ENCODE measurements at places on chromosomes 12 and 14.
A peak's percentile ranks its signal among the peaks of the same experiment; 100 is the strongest.

DNA sequence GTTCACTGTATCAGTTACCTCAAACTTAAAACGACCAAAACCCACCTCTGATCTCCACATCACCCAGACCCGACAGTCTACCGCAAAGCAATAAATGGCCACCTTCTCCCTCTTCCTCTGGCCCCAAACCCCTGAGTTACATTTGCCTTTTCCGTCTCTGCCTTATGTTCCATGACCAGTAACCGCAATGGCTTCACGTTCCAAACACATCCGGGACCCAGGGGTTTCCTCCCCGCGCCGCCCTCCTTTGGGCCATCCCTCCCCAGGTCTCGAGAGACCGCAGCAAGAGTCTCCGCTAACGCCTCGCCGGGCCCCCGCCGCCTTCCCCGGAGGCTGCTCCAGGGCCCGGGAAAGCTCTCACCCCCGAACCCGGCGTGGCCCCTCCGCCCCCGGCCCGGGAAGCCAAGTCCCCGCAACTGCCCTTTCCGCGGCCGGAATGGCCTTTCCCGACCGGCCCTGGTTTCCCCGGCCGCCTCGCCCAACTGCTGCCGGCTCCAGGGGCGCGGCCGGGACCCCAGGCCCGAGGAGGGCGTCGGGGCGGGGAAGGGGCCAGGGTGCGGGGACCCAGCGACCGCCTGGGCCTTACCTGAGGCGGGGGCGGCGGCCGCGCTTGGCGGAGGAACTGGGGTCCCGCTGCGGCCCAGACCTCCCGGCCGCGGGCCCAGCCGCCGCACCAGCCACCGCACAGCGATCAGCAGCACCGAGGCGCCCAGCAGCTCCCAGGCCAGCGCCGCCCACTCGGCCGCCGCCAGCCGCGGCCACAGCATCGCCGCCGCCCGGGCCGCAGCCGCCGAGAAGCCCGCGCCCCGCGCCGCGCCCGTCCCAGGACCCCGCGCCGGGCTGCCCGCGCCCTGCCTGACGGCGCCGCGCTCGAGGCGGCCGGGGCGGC is at the start of gene ANKLE2:
Gene ANKLE2 (minus strand): TSS at position 801 of the 889 bp plus-strand sequence. CDS start 34 bp downstream, at position 767.
- DNase-seq, result peak; percentile 80

DNA sequence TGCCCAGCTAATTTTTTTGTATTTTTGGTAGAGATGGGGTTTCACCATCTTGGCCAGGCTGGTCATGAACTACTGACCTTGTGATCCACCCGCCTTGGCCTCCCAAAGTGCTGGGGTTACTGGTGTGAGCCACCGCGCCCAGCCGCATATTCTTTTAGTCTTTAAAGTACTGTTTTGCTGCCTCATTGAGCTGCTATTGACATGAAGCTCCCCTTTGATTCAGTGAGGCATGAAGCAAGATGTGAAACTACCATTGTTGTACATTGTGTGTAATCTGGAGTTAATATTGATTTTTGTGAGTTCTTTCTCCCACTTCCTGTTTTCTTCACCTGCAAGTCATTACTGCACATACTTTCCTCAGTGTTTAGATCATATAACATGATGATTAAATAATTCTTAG is 80.8 kb downstream of the MNAT1 start:
- peak; percentile 9 for DNase-seq

DNA sequence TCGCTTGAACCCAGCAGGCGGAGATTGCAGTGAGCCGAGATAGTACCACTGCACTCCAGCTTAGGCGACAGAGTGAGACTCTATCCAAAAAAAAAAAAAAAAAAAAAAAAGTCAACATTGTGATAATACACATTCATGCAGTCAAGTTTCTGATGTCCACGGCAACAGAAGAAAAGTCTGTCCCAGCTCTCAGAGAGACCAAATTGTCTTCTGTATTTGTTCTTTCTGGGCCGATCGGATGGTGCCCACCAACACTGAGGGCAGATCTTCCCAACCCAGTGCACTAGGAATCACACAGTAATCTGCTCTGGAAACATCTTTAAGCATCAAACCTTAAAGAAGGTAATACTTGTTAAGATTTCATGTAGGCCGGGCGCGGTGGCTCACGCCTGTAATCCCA is 31.6 kb downstream of the EAPP start:
- DNase-seq, result no peak

DNA sequence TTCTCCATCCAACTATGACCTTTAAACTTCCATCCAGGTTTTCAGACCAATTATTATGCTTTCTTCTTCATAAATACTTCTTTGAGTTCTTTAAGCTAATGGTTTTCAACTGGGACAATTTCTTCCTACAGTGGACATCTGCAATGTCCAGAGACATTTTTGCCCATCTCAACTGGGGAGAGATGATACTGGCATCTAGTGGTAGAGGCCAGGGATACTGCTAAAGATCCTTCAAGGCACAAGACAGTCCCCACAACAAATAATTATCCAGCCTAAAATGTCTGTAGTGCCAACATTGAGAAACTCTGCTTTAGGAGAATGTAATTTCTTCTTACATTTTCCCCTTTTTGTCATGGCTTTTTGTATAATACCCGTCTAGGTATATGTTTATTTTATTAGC is 10.6 kb downstream of the TRHDE start:
- no peak for DNase-seq

DNA sequence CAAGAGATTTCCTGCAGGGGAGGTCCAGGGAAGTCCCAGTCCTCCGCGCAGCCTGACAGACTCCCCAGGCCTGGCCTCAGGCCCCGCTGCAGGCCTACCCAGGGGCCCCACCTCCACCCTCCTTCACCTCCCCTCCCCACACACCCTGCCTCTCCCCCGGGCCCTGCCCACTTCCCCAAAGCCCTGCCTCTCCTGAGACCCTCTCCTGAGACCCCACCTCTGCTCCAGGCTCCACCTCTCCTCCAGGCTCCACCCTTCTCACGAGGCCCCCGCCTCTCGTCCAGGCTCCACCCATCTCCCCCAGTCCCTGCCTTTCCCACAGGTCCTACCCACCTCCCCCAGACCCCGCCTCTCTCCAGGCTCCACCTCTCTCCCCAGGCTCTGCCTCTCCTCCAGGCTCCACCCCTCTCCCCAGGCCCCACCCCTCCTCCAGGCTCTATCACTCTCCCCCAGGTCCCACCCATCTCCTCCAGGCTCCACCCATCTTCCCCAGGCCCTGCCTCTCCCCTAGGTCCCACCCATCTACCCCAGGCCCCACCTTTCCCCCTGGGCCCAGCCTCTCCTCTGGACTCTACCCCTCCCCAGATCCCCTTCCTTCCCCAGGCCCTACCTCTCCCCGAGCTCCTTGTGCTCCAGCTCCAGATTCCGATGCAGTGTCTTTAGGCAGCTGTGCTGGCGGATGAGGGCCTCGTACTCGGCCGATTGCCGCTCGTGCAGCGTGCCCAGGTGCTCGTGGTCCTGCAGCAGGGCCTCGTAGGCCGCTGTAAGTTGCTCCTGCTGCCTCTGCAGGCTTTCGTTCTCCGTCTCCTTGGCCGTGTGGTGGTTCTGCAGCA is 58.8 kb upstream of the GPR68 start:
- peak; percentile 30 for DNase-seq

DNA sequence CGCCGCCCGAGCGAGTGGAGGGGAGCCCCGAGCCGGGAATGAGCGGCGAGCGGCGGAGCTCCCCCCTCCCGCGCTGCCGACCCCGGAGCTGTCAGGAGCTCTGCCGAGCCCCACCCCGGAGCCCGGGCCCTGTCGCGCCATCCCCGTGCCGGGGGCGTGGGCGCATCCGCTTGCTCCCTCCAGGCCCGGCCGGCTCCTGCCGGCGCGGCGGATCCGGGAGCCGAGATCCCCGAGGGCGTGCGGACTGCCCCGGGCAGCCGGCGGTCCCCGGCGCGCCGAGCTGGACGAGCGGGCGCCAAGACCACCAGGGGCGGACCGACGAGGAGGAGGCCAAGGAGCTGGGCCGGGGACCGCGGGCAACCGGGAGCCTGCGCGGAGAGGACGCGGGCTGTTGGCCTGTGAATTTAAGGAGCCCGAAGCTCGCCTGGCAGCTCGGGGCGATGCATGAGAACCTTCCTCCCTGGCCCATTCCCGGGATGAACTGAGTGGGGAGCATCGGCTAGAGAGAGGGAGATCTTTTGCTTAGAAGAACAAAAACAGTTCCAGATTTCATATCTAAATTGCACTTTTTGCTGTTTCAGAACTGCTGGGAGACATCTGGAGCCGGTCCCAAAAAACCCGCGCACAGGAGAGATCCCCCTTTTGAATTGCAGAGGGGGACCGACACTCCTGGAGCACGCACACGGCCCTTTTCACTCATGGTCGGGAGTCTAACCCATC is 2.0 kb downstream of the PTHLH start:
- peak; percentile 35 for DNase-seq

DNA sequence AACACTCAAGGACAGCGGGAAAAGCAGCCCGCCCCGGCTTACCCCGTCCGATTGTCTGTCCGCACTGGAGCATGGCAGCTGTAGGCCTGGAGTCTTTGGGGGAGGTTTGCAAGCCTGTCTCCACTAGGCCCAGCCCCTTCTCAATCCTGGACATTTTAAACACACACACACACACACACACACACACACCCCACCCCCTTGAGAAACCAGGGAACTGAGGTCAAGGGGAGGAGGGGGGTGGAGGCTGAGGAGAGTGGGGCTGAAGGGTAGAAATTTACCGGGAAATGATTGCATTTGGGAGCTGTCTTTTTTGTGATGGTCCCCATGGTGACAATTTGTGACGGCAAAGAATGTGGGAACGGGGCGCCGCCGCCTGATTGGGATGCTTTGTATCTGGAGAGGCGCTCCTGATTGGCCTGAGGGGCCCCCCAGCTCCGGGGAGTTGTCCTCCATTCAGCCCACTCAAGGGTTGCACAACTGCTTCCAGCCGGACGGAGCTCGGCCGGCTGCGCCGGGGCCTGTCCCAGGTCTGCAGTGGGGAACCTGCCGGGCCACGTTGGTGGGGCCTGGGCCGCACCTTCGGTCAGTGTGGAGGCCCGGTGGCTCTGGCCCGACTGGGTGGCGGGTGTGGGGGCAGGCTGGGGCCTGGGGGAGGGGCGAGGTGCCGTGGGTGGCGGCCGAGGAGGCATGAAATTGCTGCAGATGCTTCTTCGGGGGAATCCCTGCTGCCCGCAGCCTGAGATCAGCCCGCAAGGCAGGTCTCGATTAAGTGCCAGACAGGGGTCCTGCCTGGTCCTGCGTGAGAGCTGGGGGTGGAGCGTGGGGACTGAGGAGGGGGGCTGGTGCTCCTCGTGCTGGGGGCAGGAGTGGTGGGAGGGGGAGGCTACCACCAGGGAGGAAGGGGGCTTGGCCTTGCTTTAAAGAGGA is at the start of gene FAM181A:
Gene FAM181A (plus strand): TSS at position 472 of the 927 bp plus-strand sequence. CDS start 942 bp downstream, outside the sequence.
- no peak for DNase-seq

DNA sequence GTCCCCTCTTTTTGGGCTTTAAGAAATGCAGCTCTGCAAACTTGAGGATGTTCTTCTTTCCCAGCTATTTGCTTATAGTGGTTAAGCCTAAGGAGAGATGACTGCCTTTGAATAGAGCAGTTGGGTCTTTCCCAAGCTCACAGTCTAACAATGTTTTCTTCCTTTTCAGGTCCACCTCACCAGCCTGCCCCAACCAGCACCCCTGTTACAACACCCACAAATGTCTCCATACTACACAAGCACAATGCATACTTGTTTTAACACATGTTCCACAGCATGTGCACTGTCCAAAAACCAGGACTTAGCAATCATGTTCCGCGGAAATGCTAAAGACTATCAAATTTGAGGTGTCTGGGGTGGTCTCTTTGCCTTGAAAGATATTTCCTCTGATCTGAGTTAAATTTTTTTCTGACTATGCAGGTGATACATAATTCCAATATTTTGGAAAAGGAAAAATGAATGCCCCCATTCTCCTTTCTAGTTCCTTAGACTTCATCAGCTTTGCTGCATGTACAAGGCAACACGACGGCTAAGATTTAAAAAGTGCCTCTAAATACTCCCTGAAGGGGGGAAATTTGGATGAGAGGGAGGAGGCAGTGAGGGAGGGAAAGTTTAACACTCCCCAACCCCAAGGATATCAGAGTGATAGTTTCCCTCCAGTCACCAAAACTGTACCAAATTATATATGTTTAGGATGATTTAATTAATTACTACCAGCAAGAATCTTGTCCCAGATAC is 6.6 kb upstream of the HOXC13 start:
- DNase-seq, result no peak

- DNase-seq, result no peak
Observed at GRCh38 chr12:6967651-6968100, 2.8 kb downstream of the PHB2 start.

- peak; percentile 92 for DNase-seq
Observed at GRCh38 chr12:127548123-127548553, 718.8 kb upstream of the TMEM132C start.

DNA sequence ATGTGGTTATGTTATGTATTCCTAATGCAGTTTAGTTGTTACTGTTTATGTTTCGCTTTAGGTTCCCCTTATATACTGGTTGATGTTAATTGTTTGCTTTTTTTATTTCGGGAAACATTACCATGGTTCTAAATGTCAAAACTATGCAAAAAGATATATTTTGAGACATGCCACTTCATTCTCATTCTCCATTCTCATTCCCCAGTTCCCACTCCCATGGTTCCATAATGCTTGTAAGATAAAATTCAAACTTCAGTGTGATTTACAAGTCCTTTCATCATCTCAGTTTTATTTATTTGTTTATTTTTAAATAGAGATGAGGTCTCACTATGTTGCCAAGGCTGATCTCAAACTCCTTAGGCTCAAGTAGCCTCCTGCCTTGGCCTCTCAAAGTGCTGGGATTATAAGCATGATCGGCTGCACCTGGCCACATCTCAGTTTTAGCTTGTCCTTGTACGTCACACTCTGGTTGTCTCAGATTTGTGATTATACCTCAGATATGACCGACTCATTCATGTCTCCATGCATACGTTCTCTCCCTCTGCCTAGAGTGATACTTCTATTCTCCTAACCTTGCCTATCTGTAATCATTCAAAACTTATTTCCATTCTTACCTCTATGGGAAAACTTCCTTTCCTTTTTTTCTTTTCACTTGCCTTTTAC is 407.8 kb upstream of the RGS6 start:
- no peak for DNase-seq

GRCh38 chr12:111277570-111277969 is 91.3 kb downstream of the PHETA1 start:
- peak; percentile 5 for DNase-seq

- DNase-seq, result no peak
Observed at GRCh38 chr12:97637770-97638169, 175.2 kb downstream of the RMST start.

DNA sequence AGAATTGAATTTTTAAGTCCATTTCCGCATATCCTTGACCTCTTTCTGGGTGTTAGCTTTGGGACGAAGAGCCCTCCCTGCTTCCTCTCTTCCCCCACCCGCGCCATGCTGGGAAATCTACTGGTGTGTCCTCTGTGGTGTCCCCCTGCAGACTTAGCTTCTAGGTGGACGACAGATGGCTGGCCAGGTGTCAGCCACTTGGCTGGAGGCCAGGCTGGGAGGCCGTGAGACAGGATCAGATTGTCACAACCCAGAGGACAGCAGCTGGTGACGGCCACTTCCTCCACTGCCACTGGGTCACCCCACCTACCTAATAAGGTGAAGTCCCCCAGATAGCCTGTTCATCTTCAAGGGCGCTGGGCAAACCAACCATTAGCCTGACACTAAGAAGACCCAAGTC is 13.3 kb upstream of the DTX1 start:
- DNase-seq, result no peak

GRCh38 chr12:126742241-126742641 is 1524.7 kb upstream of the TMEM132C start:
- no peak for DNase-seq

- DNase-seq, result no peak
Observed at GRCh38 chr14:53285821-53286220, 132.7 kb upstream of the DDHD1 start.

- no peak for DNase-seq
Observed at GRCh38 chr12:27014859-27015729, 910 bp upstream of the TM7SF3 start.

GRCh38 chr12:59808317-59808910 is 212.6 kb downstream of the SLC16A7 start:
- DNase-seq, result peak; percentile 44
